ENCODE measurements at places on chromosomes 7 and 10. TPM values are rescaled to one million over a fixed set of nuclear protein-coding genes. Genes with fewer than 3 reads are reported as not detected.

CSTF2T gene
- 22.3 TPM for total RNA-seq

TSPAN33 gene
- total RNA-seq, result 1.2 TPM

JAKMIP3 gene
- 0.32 TPM for total RNA-seq

ANKMY2 gene
- total RNA-seq, result 24.1 TPM

LRRC4 gene
- total RNA-seq, result not detected

LIPN gene
- not detected for total RNA-seq

NCAPG2 gene
- total RNA-seq, result 24.4 TPM

SPDYE2 gene
- total RNA-seq, result not detected

HOXA11 gene
- total RNA-seq, result 13.2 TPM

FXYD4 gene
- total RNA-seq, result not detected

CTTNBP2 gene
- 0.78 TPM for total RNA-seq

EBF3 gene
- total RNA-seq, result not detected

CUEDC2 gene
- 49.1 TPM for total RNA-seq

WAPL gene
- 57.8 TPM for total RNA-seq

NPSR1 gene
- total RNA-seq, result not detected

CYP3A7 gene
- total RNA-seq, result 0.30 TPM

MKX gene
- total RNA-seq, result 2.7 TPM

STEAP4 gene
- total RNA-seq, result not detected

BLNK gene
- not detected for total RNA-seq

ZNF33A gene
- total RNA-seq, result 14.3 TPM
